Endothelial cell (in vitro differentiated cells): ENCODE measurements at places on chromosomes 4 and X. TPM values are rescaled to one million over a fixed set of nuclear protein-coding genes. Genes with fewer than 3 reads are reported as not detected.

TRPC5OS gene
- not detected for total RNA-seq

ZBTB33 gene
- 21.0 TPM for total RNA-seq

TMEM31 gene
- not detected for total RNA-seq

ALAS2 gene
- total RNA-seq: not detected

NUDT9 gene
- 16.6 TPM for total RNA-seq

CCDC158 gene
- total RNA-seq: not detected

WAS gene
- total RNA-seq: 2.7 TPM

CCNB3 gene
- total RNA-seq: 0.33 TPM

ADH1A gene
- not detected for total RNA-seq

AMBN gene
- not detected for total RNA-seq

TCEAL6 gene
- total RNA-seq: not detected

NHS gene
- 5.3 TPM for total RNA-seq

TXK gene
- total RNA-seq: 0.36 TPM

CCDC110 gene
- 0.67 TPM for total RNA-seq

PDGFC gene
- 22.0 TPM for total RNA-seq

RAB9B gene
- 2.3 TPM for total RNA-seq

DUSP21 gene
- not detected for total RNA-seq

CXCR3 gene
- 0.54 TPM for total RNA-seq

CXCL1 gene
- 1.7 TPM for total RNA-seq

NLRP2B gene
- total RNA-seq: not detected

CFP gene
- total RNA-seq: 27.5 TPM

TCEAL3 gene
- total RNA-seq: 12.2 TPM

MAP3K15 gene
- total RNA-seq: 1.7 TPM

NAP1L3 gene
- 18.3 TPM for total RNA-seq

SORBS2 gene
- total RNA-seq: 20.0 TPM

CHRNA9 gene
- not detected for total RNA-seq

ADH6 gene
- total RNA-seq: not detected

SLC9A7 gene
- 11.4 TPM for total RNA-seq

F8A3 gene
- 0.31 TPM for total RNA-seq

FGF13 gene
- total RNA-seq: 42.6 TPM

OCIAD2 gene
- total RNA-seq: 50.0 TPM

ARHGEF6 gene
- 18.8 TPM for total RNA-seq

FGFBP2 gene
- not detected for total RNA-seq

SATL1 gene
- total RNA-seq: 0.15 TPM

PNMA6F gene
- total RNA-seq: not detected

PHOX2B gene
- total RNA-seq: not detected

DNAAF6 gene
- total RNA-seq: 1.2 TPM

TCEAL2 gene
- total RNA-seq: 11.1 TPM
